Activated CD4-positive, alpha-beta T cell treated with anti-CD3 and anti-CD28 coated beads, Interleukin-2, amount 10 ng/mL, durations not matched to agents 7 days and 5 days (primary cell): ENCODE measurements at places on chromosomes 5 and 9. TPM values are rescaled to one million over a fixed set of nuclear protein-coding genes. Genes with fewer than 3 reads are reported as not detected.

Gene FOXI1
- not detected for total RNA-seq

Gene S100Z
- total RNA-seq = 1.8 TPM

Gene AKNA
- 300 TPM for total RNA-seq

Gene IFNB1
- total RNA-seq = not detected

- H3K4me1 ChIP-seq = peaks cover 6% of the 10 kb centered on the region
- no peak for DNase-seq
- no peaks in the 10 kb centered on the region for H3K36me3 ChIP-seq
These were observed 966.8 kb upstream of the CTNND2 start for GRCh38 chr5:12870872-12871539.

- peaks cover 7% of the 10 kb centered on the region for H3K4me1 ChIP-seq
These were observed 55.9 kb upstream of the IL12B start for GRCh38 chr5:159386028-159386711.

- peaks cover 24% of the 10 kb centered on the region for H3K4me1 ChIP-seq
- no peak overlapping the region for H3K27ac ChIP-seq
- no peaks in the 10 kb centered on the region for H3K36me3 ChIP-seq
- DNase-seq = no peak
- no peak overlapping the region for H3K4me3 ChIP-seq
- H3K27me3 ChIP-seq = peaks cover 68% of the 10 kb centered on the region
These were observed 2.8 kb downstream of the NPR3 start for GRCh38 chr5:32713770-32714381.

DNA sequence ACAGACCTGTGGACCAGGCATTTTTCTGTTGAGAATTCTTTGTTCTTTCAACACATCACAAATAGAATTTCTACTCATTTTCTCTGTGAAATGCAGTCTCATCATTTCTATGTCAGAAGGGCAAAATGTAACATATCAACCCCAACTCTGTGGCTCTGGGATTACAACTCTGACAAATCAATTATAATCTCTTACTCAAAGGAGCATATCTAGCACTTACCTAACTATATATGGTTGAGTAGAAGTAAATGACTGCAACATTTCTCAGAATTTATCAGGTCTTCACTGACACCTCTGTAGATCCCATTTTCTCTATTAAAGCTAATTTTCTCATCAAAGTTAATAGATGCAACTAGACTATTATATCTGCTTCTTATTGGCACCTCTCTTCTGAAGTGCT lies 64.8 kb downstream of the GABRG2 start:
- H3K4me3 ChIP-seq = no peak overlapping the region
- no peak overlapping the region for H3K27ac ChIP-seq
- H3K27me3 ChIP-seq = no peaks in the 10 kb centered on the region
- H3K4me1 ChIP-seq = no peaks in the 10 kb centered on the region

DNA sequence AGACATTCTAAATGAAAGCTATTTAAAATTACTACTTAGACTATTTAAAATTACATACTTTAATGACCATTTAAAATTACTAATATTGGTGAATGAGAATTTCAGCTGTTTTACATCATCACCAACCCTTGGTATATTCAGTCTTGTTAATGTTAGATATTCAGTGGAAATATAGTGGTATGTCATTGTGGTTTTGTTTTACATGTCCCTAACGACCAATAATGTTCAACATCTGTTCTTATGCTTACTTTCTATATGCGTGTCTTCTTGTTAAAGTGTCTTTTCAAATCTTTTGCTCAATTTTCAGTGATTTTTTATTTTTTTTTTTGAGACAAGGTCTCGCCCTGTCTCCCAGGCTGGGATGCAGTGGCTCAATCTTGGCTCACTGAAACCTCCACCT lies 279.3 kb upstream of the TARS1 start:
- H3K36me3 ChIP-seq = no peaks in the 10 kb centered on the region

DNA sequence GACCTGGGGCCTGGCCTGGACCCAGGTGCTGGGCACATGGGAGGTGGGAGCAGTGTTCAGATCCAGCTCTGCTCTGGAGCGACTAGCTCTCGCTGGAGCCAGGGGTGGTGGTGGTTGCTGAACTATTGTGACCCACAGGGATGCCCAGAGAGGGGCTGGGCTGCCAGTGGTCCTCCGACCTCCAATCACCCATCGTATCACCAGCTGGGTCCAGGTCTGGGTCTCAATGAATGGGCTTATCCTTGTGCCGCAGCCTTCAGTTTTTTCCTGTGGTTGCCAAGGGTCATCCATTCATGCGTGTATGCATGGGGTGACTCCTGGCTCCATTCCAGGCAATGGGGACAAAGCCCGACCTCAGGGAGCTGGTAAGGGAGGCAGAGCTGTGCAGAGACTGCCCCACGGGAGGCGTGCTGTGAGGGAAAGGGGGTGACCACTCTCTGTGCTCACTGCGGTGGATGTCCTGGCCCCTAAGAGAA lies 68.6 kb upstream of the RNF130 start:
- no peak overlapping the region for H3K27ac ChIP-seq
- peaks cover 4% of the 10 kb centered on the region for H3K4me1 ChIP-seq
- no peaks in the 10 kb centered on the region for H3K27me3 ChIP-seq
- H3K36me3 ChIP-seq = no peaks in the 10 kb centered on the region

DNA sequence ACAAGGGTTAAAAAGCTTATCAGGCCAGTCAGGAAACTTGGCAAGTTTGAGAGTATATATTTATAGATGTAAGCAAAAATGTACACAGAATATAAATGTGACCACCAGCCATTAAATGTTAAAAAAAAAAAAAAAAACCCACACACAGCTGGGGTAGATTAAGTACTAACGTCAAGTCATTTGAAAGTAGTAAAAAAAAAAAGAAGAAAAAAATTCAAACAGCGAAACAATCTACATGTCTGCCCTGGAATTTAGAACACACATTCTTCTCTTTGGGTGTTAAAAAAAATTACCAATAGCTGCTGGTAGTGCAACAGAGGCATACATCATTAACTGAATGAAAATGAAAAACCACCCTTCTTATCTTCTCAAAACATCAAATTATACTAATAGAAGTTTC lies 269.7 kb downstream of the MLLT3 start:
- H3K27ac ChIP-seq = no peak overlapping the region
- peaks cover 76% of the 10 kb centered on the region for H3K36me3 ChIP-seq
- no peak overlapping the region for H3K4me3 ChIP-seq
- H3K27me3 ChIP-seq = no peaks in the 10 kb centered on the region

DNA sequence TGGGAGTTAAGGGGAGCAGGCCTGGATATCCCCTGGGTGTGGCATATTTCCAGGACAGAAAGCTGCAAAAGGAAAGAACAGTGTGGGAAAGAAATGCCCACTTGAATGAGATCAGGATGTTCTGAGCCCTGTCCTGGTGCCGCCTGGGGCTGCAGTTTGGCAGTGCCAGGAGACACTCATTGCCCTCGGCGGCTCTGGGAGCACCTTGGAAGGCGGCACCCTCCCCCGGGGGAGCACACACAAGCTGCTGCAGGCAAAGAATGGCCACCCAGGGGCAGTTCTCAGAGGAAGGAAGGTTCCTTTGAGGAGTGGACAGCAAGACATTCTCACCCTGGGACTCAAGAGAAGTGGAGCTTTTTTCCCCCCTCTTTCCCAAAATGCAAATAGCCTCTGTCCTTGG lies 305.3 kb downstream of the NTRK2 start:
- DNase-seq = no peak
- H3K4me3 ChIP-seq = no peak overlapping the region
- H3K4me1 ChIP-seq = no peaks in the 10 kb centered on the region
- H3K27ac ChIP-seq = no peak overlapping the region

- H3K27me3 ChIP-seq = no peaks in the 10 kb centered on the region
- no peak for DNase-seq
- peak overlapping the region; percentile 73 for H3K27ac ChIP-seq
- H3K36me3 ChIP-seq = peaks cover 36% of the 10 kb centered on the region
- H3K4me1 ChIP-seq = peaks cover 73% of the 10 kb centered on the region
- H3K4me3 ChIP-seq = peak overlapping the region; percentile 3
These were observed 11.2 kb downstream of the IRF1 start for GRCh38 chr5:132479111-132479951.

DNA sequence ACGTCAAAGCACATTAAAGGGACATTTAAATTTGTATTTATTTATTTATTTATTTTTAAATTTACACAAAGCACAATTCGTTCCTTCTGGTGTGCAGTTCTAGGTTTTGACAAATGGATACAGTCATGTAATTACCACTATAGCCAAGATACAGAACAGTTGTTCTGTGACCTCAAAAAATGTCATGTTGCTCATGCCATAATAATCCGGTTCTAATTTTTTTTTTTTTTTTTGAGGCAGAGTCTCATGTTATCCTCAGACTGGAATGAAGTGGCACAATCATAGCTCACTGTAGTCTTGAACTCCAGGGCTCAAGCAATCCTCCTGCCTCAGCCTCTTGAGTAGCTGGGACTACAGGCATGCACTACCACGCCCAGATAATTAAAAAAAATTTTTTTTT lies 7.8 kb downstream of the IGFBPL1 start:
- no peak for DNase-seq
- H3K27me3 ChIP-seq = peaks cover 7% of the 10 kb centered on the region
- H3K4me3 ChIP-seq = no peak overlapping the region
- no peak overlapping the region for H3K27ac ChIP-seq

GRCh38 chr9:14515571-14516198 lies 177.5 kb downstream of the ZDHHC21 start:
- no peak overlapping the region for H3K4me3 ChIP-seq
- H3K4me1 ChIP-seq = no peaks in the 10 kb centered on the region
- no peak for DNase-seq

DNA sequence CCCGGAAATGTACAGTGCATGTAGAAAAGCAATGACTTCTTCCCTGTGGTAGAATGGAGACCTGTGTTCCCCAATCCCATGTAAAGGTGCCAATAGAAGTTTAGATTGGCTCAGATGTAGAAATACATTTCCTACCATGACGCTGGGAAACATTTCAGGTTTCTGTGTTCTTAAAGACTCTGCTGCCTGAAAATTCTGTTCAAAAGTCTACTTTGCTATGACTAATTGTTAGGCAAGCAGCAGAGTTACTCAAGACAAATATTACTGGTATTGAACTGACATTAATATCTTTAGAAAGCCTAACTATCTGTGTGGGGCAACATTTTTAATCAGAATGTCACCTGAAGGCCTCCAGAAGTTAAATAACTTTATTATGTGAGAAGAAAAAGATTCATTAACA lies 75.5 kb upstream of the ELL2 start:
- no peak overlapping the region for H3K4me3 ChIP-seq
- DNase-seq = no peak
- H3K4me1 ChIP-seq = no peaks in the 10 kb centered on the region
- peaks cover 2% of the 10 kb centered on the region for H3K27me3 ChIP-seq
